GOT3 (cell line): ENCODE measurements at places on chromosomes 16 and 17.

- DNase-seq: no peak
Measured at GRCh38 chr17:55420067-55420775, 1.4 kb downstream of the MMD start.

DNA sequence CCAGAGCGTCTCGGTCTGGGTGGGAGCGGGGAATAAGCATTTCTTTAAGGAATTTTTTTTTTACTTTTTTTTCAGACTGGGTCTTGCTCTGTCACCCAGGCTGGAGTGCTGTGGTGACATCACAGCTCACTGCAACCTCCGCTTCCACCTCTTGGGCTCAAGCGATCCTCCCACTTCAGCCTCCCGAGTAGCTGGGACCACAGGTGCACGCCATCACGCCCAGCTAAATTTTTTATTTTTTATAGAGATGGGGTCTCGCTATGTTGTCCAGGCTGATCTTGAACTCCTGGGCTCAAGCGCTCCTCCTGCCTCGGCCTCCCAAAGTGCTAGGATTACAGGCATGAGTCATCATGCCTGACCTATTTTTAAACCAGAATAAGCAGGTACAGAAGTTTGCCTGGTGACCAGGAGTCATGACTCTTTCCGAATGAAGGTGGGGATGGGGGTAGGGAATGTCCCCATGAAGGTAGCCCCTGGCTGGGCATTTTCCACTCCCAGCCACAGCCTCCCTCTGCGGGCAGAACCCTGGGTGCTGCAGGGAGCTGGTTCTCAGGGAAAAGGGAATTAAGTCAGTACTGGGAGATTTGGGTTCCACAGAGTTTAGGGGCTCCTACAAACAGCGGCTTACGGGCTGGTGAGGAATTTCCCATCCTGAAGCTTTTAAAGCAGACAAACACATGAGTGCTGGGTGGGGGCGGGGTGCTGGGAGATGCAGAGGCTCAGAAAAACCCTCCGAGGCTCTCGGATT, 48.3 kb downstream of the TBC1D16 start:
- DNase-seq: no peak

- no peak for DNase-seq
Measured at GRCh38 chr16:58128711-58129096, 477 bp downstream of the CFAP20 start.

- no peak for DNase-seq
Measured at GRCh38 chr17:36938566-36939051, 1.3 kb downstream of the LHX1 start.

- no peak for DNase-seq
Measured at GRCh38 chr17:78101112-78101511, 27.4 kb downstream of the TMC6 start.

DNA sequence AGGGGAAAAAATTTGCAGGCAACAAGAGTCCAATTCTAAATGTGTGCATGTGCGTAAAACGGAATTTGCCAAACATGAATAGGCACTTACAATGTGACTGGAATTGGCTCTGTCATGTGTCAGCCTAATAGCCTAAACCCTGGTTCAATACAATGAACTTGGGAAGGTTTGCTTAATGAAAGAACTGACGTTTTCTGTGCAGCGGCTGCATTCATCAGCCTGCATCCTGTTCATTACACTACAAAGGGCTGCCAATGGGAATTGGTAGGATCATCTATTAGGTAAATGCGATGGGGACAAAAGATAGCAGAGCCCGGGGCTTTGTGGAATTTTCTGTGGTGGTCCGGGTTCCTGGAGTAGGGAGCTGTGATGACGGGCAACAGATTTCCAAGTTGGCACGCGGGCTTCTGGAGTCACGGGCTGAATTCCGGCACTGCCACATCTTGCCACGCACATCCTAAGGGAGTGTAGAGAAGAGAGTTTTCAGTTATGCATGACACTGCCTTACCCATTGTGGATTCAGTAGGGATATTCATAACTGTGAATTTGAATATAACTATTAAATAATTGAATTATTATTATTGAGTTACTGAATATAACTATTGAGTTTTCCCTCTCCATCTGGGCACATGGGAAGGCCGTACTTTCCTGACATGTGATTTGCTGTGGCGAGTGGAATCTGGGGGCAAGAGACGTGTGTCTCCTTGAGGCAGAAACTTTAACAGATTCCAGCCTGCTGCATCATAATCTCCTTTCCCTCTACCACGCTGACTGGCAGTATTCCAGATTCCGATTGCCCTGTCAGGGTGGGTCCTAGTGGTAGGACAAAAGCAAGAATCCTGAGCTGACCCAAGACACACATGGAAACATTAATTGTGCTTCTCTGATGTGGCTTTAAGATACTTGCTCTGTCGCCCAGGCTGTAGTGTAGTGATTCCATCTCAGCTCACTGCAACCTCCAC, 565.6 kb downstream of the WWOX start:
- DNase-seq: no peak

- no peak for DNase-seq
Measured at GRCh38 chr16:17105239-17105797, 365.4 kb downstream of the XYLT1 start.

- no peak for DNase-seq
Measured at GRCh38 chr17:75897160-75898019, 639 bp upstream of the TRIM65 start.

- DNase-seq: no peak
Measured at GRCh38 chr17:61235001-61235826, 164.4 kb upstream of the TBX2 start.

DNA sequence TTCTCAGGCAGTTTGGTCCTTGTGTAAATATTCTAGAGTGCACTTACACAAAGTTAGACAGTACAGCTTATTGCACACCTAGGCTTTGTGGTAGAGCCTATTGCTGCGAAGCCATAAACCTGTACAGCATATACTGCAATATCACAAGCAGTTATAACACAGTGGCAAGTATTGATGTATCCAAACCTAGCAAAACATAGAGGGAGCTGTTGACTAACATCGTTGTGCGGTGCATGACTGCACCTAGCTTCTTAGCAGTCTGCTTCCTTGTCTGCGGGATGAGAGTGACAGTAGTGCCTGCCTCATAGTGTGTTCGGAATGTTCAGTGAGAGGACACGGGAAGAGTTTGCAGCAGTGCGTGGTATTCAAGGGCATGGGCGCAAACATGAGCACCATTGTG, 78.9 kb downstream of the MPRIP start:
- DNase-seq: no peak

DNA sequence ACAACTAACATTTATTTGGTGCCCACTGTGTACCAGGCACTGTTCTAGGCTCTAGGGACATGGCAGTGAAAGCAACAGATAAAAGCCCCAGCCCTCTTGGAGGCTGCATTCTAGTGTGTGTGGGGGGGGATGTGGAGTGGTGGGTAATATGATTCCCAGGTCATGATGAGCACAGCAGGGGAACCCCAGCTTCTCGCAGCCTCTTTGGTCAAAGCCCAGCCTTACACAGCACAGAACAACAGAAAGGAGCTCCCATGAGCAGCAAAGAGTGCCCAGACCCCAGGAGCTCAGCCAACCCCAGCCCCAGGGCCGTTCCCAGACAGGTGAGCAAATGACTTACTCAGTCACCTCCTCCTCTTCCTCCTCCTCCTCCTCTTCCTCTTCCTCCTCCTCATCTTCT, 21.9 kb downstream of the CNGB1 start:
- no peak for DNase-seq

- no peak for DNase-seq
Measured at GRCh38 chr17:18332909-18333489, 17.9 kb downstream of the SMCR8 start.

GRCh38 chr17:44146375-44147346, 4.9 kb downstream of the HROB start:
- no peak for DNase-seq

DNA sequence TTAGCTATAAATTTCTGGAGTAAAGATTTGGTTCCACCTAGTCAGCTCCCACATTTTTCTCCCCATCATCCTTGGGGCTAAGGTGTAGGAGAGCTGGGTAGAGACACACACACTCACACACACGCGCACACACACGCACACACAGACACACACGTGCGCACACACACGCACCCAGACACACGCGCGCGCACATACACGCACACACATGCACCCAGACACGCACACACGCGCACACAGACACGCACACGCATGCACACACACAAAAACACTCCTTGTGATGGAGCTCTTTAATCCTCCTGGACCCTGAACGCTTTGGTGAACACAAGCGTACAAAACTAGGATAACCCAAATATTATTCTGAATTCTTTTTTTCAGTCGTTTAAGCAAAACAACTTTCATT, 253.6 kb downstream of the C16orf95 start:
- DNase-seq: no peak

DNA sequence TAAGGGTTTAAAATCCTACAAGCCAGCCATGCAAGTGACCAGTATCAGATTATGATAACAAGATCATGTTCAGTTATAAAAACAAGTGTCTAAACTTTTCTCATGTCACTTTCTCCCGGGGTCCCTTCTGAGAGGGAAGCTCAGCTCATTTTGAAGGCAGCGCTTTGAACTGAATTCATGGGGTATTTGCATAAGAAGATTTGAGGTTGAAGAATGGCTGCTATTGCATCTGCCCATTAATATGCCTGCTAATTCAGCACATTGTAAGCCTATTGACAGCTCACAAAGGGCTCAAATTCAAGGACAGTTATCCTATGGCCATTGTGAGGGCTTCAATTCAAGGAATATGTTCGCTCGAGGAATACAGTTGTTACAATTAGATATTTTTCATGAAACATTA, 290.2 kb upstream of the IRX3 start:
- no peak for DNase-seq

DNA sequence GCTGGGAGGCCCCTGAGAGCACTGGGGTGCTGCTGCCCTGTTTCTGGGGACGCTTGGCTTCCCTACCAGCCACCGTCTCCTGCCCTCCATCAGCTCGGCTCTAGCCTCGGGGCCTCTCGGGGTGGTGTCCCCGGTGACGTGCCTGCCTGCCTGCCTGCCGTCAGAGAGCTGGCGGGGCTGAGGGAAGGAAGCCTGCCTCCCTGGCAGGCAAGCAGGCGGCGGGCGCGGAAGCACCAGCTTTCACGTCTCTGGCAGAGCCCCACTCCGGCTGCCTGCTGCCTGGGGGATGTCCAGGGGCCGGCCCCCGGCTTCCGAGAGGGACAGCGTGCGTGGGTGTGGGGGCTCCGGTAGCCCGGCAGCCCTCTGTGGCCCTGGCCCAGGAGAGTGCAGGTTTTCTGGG, 9.3 kb downstream of the CENPX start:
- no peak for DNase-seq

DNA sequence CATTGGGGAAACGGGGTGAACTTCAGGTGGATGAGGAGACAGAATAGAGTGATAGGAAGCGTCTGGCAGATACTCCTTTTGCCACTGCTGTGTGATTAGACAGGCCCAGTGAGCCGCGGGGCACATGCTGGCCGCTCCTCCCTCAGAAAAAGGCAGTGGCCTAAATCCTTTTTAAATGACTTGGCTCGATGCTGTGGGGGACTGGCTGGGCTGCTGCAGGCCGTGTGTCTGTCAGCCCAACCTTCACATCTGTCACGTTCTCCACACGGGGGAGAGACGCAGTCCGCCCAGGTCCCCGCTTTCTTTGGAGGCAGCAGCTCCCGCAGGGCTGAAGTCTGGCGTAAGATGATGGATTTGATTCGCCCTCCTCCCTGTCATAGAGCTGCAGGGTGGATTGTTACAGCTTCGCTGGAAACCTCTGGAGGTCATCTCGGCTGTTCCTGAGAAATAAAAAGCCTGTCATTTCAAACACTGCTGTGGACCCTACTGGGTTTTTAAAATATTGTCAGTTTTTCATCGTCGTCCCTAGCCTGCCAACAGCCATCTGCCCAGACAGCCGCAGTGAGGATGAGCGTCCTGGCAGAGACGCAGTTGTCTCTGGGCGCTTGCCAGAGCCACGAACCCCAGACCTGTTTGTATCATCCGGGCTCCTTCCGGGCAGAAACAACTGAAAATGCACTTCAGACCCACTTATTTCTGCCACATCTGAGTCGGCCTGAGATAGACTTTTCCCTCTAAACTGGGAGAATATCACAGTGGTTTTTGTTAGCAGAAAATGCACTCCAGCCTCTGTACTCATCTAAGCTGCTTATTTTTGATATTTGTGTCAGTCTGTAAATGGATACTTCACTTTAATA, 7.0 kb upstream of the TMEM235 start:
- no peak for DNase-seq

DNA sequence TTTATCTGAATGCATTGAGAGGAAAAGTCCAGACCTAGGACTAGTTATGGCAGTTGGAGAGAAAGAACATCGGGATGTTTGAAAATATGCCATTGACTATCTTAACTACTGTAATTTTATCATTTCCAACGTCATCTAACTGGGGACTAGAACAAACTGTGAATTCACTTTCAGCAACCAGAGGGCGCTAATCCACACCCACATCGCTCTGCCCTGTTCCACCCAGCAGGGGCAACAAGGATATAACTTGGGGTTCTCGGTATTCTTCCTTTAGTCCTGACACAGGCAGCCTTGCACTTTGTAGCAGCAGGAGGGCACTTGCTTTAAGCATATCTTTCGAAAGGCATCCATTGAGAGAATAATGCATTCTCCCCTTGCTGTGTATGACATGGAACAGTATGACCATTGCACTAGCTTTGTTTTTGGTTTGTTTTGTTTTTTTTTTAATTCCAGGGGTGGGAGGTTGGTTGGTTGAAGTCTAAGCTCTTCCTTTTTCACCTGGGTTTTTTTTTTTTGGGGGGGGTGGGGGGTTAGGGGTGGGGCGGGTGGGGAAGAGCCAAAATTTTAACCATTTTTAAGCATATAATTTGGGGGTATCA, 31.5 kb downstream of the SIAH1 start:
- DNase-seq: no peak

- DNase-seq: no peak
Measured at GRCh38 chr16:80198311-80199299, 342.2 kb upstream of the DYNLRB2 start.

DNA sequence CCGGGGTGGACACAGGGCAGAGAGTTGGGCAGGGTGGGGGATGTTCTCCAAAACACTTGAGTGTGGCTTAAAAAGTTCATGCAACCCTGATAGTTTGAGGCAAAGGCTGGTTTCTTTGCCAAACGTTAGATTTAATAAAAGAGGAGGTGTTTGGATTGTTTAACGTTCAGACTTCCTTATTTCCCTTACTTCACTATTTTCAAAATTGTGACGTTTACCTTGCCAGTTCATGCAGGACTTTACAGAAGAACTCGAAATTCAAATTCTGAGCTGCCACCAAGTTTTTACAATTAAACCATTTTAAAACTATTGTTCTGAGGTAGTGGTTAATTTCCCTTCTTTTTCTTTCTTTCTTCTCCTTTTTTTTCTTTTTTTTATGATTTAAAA, 5.5 kb downstream of the SEC14L1 start:
- DNase-seq: no peak
